ENCODE measurements at places on chromosomes 3 and 15. TPM values are rescaled to one million over a fixed set of nuclear protein-coding genes. Genes with fewer than 3 reads are reported as not detected.

Gene GOLGA8T
- not detected for total RNA-seq

Gene ERICH6
- not detected for total RNA-seq

Gene POU1F1
- not detected for total RNA-seq

Gene ZCWPW2
- total RNA-seq = 0.68 TPM

Gene CILP
- not detected for total RNA-seq

Gene ROPN1B
- not detected for total RNA-seq

Gene GREM1
- not detected for total RNA-seq

Gene NAALADL2
- not detected for total RNA-seq

Gene CYP11A1
- total RNA-seq = 0.31 TPM

Gene SLC15A2
- total RNA-seq = 1.7 TPM

Gene SAMD7
- not detected for total RNA-seq

Gene CTDSPL
- 1.2 TPM for total RNA-seq

Gene CRYGS
- total RNA-seq = 1.4 TPM

Gene SH3GL3
- total RNA-seq = not detected

Gene ASB7
- 18.4 TPM for total RNA-seq

Gene XCR1
- total RNA-seq = not detected

Gene NCEH1
- total RNA-seq = 2.8 TPM

Gene GOLGA8M
- 0.99 TPM for total RNA-seq

Gene MFN1
- total RNA-seq = 34.8 TPM

Gene LRRN1
- 0.98 TPM for total RNA-seq

Gene MST1R
- total RNA-seq = 0.79 TPM

Gene OXTR
- 2.0 TPM for total RNA-seq

Gene GOLGA6B
- not detected for total RNA-seq

Gene ZNF502
- 2.0 TPM for total RNA-seq
